GM12891 (cell line): ENCODE measurements at places on chromosomes 13 and 19.

- no peak for DNase-seq
These were observed 281.1 kb downstream of the DNAJC15 start for GRCh38 chr13:43304449-43304848.

- DNase-seq, result peak; percentile 74
These were observed at the start of gene MAP4K1 for GRCh38 chr19:38617764-38618589. MAP4K1 (minus strand) TSS chr19:38617953; CDS start chr19:38617895, 58 bp downstream.

GRCh38 chr19:33395561-33396550 lies 22.3 kb downstream of the CEBPG start:
- no peak for DNase-seq

- no peak for DNase-seq
These were observed 12.6 kb downstream of the LSM4 start for GRCh38 chr19:18310118-18310909.

DNA sequence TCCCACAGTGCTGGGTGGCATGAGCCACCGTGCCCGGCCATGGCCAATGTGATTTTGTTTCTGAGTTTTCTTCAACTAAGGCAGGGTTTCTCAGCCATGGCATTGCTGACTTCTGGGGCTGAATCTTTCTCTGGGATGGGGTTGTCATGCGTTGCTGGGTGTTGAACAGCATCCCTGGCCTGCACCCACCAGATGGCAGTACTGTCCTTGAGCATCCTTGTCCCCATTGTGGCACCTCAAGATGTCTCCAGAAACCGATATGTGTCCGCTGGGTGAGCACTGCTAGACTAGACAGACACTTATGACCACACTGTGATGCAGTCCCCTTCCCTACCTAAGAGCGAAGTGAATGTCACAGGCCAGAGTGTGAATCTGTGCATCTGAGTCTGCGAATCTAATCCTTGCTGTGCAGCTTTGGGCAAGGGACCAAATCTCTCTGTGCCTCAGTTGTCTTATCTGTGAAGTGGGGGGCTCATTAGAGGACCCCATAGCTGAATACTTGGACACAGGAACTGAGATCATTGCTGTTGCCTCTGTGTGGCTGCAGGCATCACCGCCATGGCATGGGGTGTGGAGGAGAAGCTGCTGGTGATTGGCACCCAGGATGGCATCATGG lies 50.3 kb upstream of the SIN3B start:
- DNase-seq, result peak; percentile 47

GRCh38 chr13:86741762-86742285 lies 929.3 kb upstream of the SLITRK5 start:
- no peak for DNase-seq

- DNase-seq, result no peak
These were observed 8.9 kb downstream of the ACTN4 start for GRCh38 chr19:38656171-38656981.

DNA sequence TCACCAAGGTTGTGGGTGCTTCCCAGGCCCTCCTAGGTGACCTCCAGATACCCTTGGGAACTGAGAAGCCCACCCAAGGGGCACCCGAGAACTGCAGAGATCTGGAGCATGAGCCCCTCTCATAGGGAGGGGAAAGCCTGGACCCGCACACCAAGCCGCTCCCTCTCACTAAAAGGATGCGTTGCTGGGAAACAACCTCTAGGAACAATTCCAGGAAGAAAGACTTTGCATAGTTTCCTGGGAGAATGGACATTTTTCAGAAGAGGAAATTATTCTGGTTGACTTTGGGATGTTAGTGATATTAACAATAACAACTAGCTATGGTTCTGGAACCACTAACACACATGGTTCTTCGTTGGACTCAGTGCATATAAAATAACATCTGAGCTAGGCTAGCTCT lies 64.6 kb downstream of the SLC7A1 start:
- DNase-seq, result no peak

DNA sequence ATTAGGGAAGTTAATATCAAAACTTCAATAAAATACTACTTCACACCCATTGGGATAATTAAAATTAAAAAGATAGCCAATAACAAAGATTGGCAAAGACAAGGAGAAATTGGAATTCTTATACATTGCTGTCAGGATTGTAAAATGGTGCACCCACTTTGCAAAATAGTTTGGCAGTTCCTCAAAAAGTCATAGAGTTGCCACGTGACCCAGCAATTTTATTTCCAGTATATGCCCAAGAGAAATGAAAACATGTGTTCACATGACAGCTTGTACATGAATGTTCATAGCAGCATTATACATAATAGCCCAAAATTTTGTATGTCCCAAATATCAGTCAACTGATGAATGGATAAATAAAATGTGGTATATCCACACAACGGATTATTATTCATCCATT lies 3.3 kb downstream of the MBD3L1 start:
- no peak for DNase-seq

DNA sequence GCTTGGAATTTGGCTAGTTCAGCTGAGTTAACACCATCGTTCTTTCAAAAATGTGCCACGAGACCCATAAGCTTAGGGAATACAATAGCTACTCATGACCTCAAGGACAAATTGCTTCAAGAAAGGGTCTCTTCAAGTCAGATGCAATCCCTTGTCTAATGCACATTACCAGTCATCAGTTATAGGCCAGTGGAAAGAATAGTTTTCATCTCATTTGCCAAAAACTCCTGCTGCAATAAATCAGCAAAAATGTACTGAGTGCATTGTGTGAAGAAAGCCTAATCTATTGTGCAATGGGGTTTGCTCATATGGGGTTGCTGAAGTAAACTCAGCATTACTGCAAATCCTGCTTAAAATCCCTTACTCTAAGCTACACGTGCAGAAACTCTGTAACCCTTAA lies 208.3 kb upstream of the NBEA start:
- DNase-seq, result no peak

DNA sequence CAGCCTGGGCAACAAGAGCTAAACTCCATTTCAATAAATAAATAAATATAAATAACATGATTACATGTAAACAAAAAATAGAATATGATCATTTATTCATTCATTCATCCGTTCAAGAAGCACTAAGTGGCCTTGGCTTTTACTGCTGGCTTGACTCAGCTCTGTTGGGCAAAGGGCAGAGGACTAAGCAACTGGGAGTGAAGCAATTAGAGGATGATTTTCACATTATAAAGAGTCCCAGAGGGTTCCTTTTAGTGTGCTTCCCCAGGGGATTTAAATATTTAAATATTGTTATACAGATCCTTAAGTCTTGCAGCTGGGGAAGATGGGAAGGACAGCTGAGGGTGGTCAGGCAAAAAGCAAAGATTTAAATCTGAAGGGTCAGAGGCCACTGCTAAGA lies 34.9 kb upstream of the FLT1 start:
- DNase-seq, result no peak
